ENCODE measurements at places on chromosomes 7 and 10. TPM values are rescaled to one million over a fixed set of nuclear protein-coding genes. Genes with fewer than 3 reads are reported as not detected.
A peak's percentile ranks its signal among the peaks of the same experiment; 100 is the strongest.

The FBXO24 gene
- 1.8 TPM for total RNA-seq

GRCh38 chr10:104351061-104351702 is 2.5 kb upstream of the CFAP58 start:
- DNase-seq: no peak
- no peak overlapping the region for H3K4me3 ChIP-seq
- H3K27ac ChIP-seq: peak overlapping the region; percentile 21
- no peaks in the 10 kb centered on the region for H3K27me3 ChIP-seq
- no peaks in the 10 kb centered on the region for H3K36me3 ChIP-seq

The CRTAC1 gene
- 0.17 TPM for total RNA-seq

The PPP1R3C gene
- total RNA-seq: 6.5 TPM

The DNAH11 gene
- total RNA-seq: 0.32 TPM

GRCh38 chr7:2873686-2874551 is 29.8 kb upstream of the GNA12 start:
- DNase-seq: no peak
- H3K4me3 ChIP-seq: no peak overlapping the region
- H3K27ac ChIP-seq: no peak overlapping the region
- no peaks in the 10 kb centered on the region for H3K4me1 ChIP-seq
- H3K36me3 ChIP-seq: no peaks in the 10 kb centered on the region
- H3K27me3 ChIP-seq: no peaks in the 10 kb centered on the region

GRCh38 chr7:67496589-67496988 is 500.0 kb downstream of the TYW1 start:
- no peak overlapping the region for H3K4me3 ChIP-seq
- no peaks in the 10 kb centered on the region for H3K4me1 ChIP-seq
- H3K36me3 ChIP-seq: no peaks in the 10 kb centered on the region
- H3K27me3 ChIP-seq: no peaks in the 10 kb centered on the region
- H3K27ac ChIP-seq: no peak overlapping the region

DNA sequence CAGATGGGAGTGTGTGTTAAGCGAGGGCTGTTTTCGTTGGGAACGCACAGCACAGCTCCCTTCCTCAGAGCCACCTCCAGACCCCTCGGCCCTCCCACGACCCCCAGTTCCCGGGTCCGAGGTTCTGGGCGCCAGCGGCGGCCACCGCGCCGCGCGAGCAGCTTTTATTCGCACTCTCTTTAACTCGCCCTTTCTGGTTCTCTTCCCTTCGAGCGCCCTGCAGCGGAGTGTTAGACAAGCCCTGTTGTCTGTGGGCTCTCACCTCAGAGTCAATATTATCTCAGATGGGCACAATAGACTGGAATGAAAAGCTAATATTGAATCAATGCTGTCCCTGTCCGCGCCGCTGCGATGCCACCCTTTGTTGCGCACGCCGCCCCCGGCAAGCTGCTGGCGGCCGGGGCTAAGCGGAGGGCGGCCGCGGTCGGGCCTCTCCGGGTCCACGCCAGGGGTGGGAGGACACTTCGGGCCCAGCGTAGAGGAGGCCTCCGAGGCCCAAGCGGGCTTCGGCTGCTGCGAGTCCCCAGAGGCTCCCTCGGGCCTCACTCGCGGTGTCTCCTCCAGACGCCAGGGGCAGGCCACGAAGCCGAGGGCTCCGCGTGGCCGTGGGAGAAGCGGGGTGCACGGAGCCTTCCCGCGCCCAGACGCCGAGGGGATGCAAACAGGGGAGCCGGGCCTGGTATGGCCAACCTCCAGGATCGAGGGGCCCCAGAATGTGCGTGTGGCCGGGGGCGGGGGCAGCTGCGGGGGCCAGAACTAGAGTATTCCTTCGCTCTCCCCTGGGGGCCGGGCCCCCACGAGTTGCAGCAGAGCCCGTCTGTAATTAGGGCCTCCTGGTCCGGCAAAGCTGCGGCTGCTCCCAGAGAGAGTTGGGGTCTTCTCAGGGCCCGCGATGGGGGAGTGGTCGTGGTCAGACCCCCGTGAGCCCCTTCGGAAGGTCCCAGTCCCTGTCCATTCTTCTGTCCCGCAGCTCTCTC is 7.9 kb upstream of the EMX2 start:
- no peak for DNase-seq
- H3K27me3 ChIP-seq: peaks cover 89% of the 10 kb centered on the region
- H3K4me1 ChIP-seq: peaks cover 6% of the 10 kb centered on the region
- H3K36me3 ChIP-seq: no peaks in the 10 kb centered on the region
- no peak overlapping the region for H3K4me3 ChIP-seq

GRCh38 chr10:112497347-112497950 is 50.4 kb downstream of the VTI1A start:
- no peak overlapping the region for H3K4me3 ChIP-seq
- no peaks in the 10 kb centered on the region for H3K36me3 ChIP-seq
- H3K4me1 ChIP-seq: no peaks in the 10 kb centered on the region
- H3K27ac ChIP-seq: no peak overlapping the region

The COL1A2 gene
- total RNA-seq: 131 TPM

DNA sequence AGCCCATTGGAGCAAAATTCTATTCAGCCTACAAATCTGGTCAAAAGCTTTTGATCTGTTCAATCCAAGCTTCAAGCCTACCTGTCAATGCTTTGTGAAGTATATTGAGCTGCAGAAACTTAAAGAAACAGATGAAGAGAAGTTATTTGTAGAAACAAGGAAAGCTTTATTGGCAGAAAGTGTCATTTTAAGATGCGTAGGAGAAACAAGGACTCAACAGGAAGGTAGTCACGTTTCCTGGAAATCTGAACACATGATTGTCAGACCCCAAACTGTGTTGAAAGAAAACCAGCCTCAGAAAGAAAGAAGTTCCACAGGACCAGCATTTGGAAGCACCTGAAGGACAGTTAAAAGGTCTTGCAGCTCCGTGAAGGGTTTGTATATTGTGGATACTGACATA is 34.8 kb upstream of the PURB start:
- H3K4me1 ChIP-seq: no peaks in the 10 kb centered on the region
- no peak for DNase-seq
- no peak overlapping the region for H3K4me3 ChIP-seq
- no peaks in the 10 kb centered on the region for H3K27me3 ChIP-seq
- H3K27ac ChIP-seq: no peak overlapping the region
- H3K36me3 ChIP-seq: no peaks in the 10 kb centered on the region

DNA sequence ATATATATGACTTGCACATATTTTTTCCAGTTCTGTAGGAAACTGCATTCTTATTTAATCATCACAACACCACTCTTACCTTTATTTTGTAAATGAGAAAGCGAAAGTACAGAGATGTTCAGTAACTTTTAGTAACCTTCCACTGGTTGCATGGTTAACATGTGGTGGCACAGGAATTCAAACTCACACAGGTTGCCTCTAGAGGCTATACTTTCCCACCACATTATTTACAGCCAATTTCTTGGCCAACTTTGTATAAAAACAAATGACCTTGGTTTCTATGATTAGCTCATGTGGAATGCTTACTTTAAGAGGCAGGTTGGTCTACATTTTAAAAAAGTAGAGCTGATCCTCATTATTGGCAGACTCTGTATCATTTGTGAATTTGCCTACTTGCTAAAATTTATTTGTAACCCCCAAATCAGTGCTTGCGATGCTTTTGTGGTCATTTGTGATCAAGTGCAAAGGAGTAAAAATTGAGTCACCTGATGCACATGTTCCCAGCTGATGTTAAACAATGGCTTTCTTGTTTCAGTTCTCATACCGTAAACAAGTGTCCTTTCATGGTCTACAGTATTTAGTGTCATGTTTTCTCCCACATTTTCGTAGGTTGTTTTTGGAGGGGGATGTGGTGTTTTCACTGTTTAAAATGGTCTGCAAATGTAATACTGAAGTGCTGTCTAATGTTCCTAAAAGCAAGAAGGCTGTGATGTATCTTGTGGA is 14.8 kb downstream of the BBS9 start:
- H3K27ac ChIP-seq: no peak overlapping the region
- DNase-seq: no peak
- H3K27me3 ChIP-seq: no peaks in the 10 kb centered on the region
- no peaks in the 10 kb centered on the region for H3K36me3 ChIP-seq

GRCh38 chr7:125118444-125118843 is 188.8 kb upstream of the POT1 start:
- DNase-seq: no peak
- H3K4me3 ChIP-seq: no peak overlapping the region
- no peak overlapping the region for H3K27ac ChIP-seq

- peaks cover 3% of the 10 kb centered on the region for H3K4me1 ChIP-seq
Measured at GRCh38 chr7:139680676-139681462, 96.9 kb downstream of the HIPK2 start.

GRCh38 chr7:43232366-43232765 is 119.9 kb downstream of the HECW1 start:
- no peak for DNase-seq
- H3K4me3 ChIP-seq: no peak overlapping the region
- H3K36me3 ChIP-seq: no peaks in the 10 kb centered on the region

DNA sequence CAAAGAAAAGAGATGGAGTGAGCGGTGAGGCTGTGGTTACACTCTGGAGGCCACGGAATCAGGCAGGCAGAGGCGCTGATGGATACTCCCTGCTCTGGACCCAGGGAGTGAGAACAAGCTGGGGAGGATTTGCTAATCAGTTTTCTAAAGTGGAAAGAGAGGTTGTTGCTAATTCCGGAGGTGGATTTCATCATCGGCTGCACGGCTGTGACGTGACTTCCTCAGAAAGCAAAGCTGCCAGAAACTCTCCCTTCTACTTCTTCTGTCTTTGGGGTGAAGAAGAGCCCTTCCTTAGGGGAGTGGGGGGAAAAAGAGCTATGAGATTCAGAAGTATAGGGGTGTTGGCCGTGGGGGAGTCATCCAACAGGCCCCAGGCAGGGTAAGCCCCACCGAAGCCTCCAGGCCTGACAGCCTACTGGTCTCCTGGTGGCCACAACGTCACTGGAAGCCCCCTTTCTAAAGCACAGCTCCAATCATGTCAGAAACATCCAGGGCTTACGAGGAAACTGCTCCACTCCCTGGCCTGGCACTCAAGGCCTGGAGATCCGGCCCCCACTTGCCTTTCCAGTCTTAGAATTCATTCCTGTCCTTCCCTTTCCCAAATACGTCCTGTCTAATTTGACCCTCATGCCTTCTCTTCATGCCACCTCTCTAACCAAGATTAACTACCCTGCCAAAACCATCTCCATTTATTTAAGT is 114.5 kb downstream of the HIP1 start:
- DNase-seq: no peak
- H3K27ac ChIP-seq: no peak overlapping the region
- H3K36me3 ChIP-seq: no peaks in the 10 kb centered on the region
- no peaks in the 10 kb centered on the region for H3K4me1 ChIP-seq

The NEUROD6 gene
- total RNA-seq: not detected

DNA sequence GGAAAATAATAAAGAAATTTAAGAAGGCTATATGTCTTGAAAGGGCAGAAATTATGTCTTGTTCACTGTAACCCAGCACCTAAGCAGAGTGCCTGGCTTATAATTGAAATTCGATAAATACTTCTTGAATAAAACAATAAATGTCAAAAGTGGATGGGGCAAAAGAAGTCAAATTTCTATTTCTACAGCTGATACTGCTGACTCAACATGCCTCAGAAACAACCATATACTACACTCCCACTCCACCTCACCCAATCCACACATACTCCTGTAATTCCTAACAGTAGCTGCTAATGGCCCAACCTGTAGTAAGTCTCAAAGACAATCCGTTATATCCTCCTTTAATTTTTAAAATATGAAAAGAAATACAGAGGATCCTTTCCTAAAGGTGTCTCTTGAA is 48.1 kb upstream of the LRRN3 start:
- no peaks in the 10 kb centered on the region for H3K36me3 ChIP-seq
- H3K27ac ChIP-seq: no peak overlapping the region
- no peaks in the 10 kb centered on the region for H3K4me1 ChIP-seq
- no peak overlapping the region for H3K4me3 ChIP-seq
- H3K27me3 ChIP-seq: no peaks in the 10 kb centered on the region
- DNase-seq: no peak

- peak overlapping the region; percentile 67 for H3K27ac ChIP-seq
- no peak for DNase-seq
- no peaks in the 10 kb centered on the region for H3K36me3 ChIP-seq
- peak overlapping the region; percentile 82 for H3K4me3 ChIP-seq
- no peaks in the 10 kb centered on the region for H3K27me3 ChIP-seq
Measured at GRCh38 chr7:102432442-102433218, 745 bp upstream of the ORAI2 start.

- no peaks in the 10 kb centered on the region for H3K4me1 ChIP-seq
- no peaks in the 10 kb centered on the region for H3K27me3 ChIP-seq
- H3K27ac ChIP-seq: no peak overlapping the region
- DNase-seq: no peak
Measured at GRCh38 chr10:31346953-31347352, 27.9 kb downstream of the ZEB1 start.

- no peaks in the 10 kb centered on the region for H3K27me3 ChIP-seq
- H3K36me3 ChIP-seq: no peaks in the 10 kb centered on the region
- H3K4me1 ChIP-seq: no peaks in the 10 kb centered on the region
Measured at GRCh38 chr7:54881816-54882520, 123.0 kb upstream of the SEC61G start.

DNA sequence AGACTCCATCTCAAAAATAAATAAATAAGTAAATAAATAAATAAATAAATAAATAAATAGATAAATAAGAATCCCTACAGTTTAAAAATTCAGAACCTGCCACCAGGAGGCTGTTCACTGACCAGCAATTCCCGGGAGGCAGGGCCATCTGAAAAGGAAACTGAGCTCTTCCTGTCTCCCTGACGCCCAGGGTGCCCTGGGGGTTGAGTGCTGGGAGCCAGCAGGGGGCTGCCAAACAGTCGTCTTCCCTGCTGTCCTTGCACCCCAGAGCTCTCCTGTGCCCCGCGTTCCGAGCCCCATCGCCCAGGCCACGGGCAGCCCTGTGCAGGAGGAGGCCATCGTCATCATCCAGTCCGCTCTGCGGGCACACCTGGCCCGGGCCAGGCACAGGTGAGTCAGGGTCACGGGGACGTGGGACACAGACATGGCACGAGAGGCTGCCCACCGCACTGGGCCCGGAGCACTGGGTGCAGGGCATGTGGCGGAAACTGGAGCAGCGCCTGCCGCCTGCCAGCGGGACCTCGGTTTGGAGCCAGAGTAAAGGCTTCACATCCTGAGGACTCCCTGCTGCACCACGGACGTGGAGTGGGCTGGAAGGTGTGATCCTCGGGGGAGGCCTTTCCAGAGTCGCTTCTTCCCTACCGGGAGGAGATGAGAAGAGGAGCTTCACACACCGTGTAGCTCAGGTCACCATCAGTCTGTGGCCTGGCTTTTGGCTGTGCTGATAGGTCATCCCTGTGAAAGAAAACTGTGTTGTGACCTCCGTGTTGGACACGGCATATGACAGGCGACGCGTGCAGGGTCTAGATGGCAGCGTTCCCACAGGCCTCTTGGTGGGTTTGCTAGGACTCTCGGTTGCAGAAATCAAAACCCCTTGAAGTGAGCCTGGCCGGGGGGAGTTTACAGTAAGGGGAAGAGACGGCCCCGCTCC is 25.9 kb upstream of the TTYH3 start:
- no peaks in the 10 kb centered on the region for H3K4me1 ChIP-seq
- no peaks in the 10 kb centered on the region for H3K36me3 ChIP-seq
- H3K4me3 ChIP-seq: no peak overlapping the region
- no peak for DNase-seq

The VTI1A gene
- total RNA-seq: 38.6 TPM

- H3K27me3 ChIP-seq: no peaks in the 10 kb centered on the region
- no peak for DNase-seq
- no peaks in the 10 kb centered on the region for H3K4me1 ChIP-seq
- H3K4me3 ChIP-seq: no peak overlapping the region
Measured at GRCh38 chr10:75159519-75159918, 48.1 kb downstream of the SAMD8 start.

- no peaks in the 10 kb centered on the region for H3K27me3 ChIP-seq
- no peak for DNase-seq
- H3K27ac ChIP-seq: no peak overlapping the region
- H3K4me1 ChIP-seq: no peaks in the 10 kb centered on the region
Measured at GRCh38 chr7:24715171-24715570, 42.1 kb downstream of the GSDME start.

Data from colonic mucosa (tissue), 4 donors.